ENCODE measurements at places on chromosomes 1 and 21. TPM values are rescaled to one million over a fixed set of nuclear protein-coding genes. Genes with fewer than 3 reads are reported as not detected.

DNA sequence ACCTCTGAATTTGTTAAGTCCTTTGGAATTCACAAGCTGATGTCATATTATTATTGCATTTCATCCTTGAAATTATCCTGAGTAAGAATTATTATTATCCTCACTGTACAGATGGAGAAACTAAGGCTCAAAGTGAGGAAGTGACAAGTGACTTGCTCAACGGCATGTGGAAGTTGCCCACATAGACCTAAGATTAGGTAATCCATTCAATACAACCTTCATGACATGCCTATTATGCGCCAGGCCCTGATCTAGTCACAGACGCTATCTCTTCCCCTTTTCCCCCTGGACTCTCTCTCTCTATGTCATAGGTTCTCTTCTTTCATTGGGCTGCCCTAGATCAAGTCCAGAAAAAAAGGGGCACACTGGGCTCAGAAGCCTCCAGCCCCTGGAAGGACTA is 84.9 kb upstream of the KCNK2 start:
- no peak for DNase-seq

Gene KCNE2
- total RNA-seq = not detected

DNA sequence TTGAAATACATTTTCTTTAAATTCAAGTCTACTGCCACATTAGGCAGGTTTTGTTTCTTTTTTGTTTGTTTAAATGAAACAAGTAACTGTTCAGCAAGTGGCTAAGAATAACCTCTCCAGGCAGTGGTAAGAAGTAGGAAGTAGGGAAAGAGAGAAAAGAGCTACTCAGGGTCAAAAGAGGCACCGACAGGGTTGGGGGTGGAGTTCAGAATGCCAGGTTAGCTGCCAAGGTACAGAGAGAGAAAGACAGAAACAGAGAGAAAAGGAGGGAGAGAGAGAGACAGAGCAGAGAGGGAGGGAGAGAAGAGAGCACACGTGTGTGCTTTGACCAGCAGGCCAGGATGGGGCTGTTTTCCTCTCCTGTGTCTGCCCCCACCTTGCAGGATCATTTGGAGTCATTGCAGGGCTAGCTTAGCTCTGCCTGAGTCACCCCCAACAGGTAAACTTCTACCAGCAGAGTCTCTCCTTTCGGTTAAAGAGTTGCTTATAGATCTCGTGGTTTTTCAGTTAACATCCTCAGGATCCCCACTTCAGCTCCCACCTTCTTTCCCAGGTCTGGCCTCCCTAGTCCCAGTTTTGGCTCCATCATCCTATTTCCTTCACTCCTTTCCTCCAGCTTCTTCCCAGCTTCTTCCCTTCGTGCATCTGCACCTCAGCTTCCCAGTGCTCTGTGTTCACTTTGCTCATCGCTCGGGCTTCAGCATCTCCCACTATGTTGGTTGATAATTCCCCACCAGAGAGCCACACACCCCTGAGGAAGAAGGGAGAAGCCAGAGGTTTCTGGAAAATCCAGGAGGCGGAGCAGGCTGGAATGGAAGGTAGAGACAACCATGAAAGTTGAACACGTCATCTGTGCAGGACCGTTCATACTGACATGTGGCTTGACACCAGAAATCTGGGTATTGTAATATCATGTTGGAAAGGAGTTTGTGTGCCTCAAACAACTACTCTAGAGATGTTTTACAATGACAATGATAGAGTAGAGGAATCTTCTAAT is 21.8 kb upstream of the RAB4A start:
- no peak for DNase-seq

- no peak for DNase-seq
Observed at GRCh38 chr1:18397641-18398040, 83.1 kb upstream of the KLHDC7A start.

Gene CSMD2
- total RNA-seq = 2.8 TPM

- no peak for DNase-seq
Observed at GRCh38 chr1:4657244-4657789, 2.9 kb downstream of the AJAP1 start.

Gene PCAT6
- total RNA-seq = not detected

DNA sequence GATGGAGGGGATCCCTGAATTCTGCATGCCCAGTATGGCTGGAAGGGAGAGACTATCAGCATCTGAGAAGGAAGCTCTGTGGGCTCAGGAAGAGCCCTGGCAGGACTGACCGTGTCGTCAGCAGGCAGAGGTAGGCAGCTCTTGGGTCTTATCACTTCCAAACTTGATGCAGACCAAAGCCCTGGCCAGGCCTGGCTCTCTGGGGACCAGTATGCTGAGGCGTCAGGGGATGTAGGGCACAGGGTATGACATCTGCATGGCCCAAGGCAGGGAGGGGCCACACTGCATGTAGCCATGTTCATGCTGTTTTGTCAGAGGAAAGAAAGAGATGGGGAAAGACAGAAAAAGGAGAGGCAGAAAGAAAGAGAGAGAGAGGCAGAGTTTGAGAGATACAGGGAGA is 6.3 kb downstream of the FGR start:
- no peak for DNase-seq

- no peak for DNase-seq
Observed at GRCh38 chr1:61397935-61398334, 315.6 kb downstream of the NFIA start.

Gene ITPKB
- 28.4 TPM for total RNA-seq

- no peak for DNase-seq
Observed at GRCh38 chr1:164704954-164705353, 146.0 kb downstream of the PBX1 start.

Gene DNAI4
- 1.9 TPM for total RNA-seq

- DNase-seq = no peak
Observed at GRCh38 chr1:938088-938683, 14.5 kb downstream of the SAMD11 start.
